Umbilical cord (tissue), 2 donors: ENCODE measurements at places on chromosomes 12 and 14.

- peak; percentile 50 for DNase-seq
These were observed 532 bp downstream of the FKBP11 start for GRCh38 chr12:48924617-48925303.

DNA sequence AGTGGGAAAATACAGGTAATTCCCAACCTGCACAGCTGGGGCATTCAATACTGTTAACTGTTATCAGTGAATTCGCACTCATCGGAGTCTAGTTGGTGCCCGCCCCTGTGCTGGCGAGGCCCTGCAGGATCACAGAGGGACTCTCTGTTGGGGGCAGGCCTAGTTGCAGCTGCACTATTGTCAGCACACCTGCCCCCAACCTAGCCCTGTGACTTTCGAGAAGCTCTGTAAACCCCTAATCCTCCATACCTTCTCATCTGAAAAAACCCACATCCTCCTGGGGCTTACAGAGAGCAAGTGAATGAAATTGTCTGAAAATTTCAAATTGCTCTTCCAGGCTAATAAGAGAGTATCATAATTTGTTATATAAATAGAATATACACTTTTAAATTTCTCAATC, 132.2 kb upstream of the NUDT4 start:
- no peak for DNase-seq

- no peak for DNase-seq
These were observed 31.0 kb downstream of the PEBP1 start for GRCh38 chr12:118166946-118167345.

DNA sequence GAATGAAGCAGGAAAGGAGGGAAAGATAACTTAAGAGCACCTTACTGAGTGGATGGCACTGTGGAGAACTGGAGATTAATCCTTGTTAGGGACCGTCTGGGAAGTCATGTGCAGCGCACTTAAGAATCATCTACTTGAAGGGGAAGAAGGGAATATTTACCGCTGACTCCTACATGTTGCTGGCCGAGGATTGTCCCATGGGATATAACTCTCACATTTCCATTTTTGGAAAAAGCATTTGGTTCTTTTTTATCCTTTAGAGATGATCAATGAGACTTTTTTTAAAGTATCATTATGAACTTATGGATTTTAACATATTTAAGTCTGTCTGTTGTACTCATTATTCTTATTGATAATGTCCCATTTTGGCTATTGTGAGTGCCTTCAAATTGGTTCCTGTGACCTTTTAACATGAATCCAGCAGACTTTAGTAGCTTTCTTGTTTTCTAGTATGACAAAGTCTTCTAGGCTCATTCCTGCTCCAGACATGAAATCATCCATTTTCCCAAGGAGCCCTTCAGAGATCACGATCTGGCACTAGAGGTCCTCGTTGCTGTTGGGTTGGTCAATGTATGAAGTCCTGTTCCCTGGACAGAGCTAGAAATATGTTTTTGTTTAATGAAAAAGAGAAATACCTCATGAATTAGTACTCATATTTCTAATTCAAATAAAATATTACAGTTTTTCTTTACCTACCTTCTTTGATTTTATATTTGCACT, 20.2 kb upstream of the FAM234B start:
- DNase-seq: no peak

DNA sequence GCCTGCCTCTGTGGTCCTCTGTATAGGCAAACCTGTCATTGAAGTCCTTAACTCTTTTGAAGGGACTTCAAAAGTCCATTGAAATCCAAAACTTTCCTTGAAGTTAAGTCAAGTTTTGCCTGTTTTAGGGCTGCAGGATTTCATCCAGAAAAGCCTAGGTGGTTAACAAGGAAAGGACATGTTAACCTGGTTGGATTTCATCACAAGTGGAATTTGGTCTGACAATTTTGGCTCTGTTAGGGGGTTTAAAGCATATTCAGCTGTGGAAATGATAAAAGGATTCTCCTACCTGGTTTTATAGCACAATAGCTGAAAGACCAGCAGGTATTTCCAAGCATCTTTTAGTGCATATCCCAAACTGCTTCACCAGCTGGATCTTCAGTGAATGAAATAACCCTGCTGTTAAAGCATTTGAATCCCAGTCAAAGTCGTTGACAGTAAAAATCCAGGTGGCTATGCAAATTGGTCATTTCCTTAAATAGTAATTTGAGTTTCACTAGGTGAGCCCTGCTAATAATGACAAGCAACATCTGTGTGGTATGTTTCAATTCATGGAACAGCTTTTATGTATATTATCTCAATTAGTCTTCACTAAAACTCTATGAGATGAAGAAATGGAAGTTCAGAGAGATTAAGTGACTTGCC, 400.5 kb downstream of the ETNK1 start:
- DNase-seq: no peak

- DNase-seq: no peak
These were observed 76.1 kb upstream of the HECTD1 start for GRCh38 chr14:31283578-31284252.
